NCI-H524 (cell line): ENCODE measurements at places on chromosomes 1 and 21.
A peak's percentile ranks its signal among the peaks of the same experiment; 100 is the strongest.

GRCh38 chr1:29975036-29975694, 738.8 kb downstream of the PTPRU start:
- no peak for DNase-seq

DNA sequence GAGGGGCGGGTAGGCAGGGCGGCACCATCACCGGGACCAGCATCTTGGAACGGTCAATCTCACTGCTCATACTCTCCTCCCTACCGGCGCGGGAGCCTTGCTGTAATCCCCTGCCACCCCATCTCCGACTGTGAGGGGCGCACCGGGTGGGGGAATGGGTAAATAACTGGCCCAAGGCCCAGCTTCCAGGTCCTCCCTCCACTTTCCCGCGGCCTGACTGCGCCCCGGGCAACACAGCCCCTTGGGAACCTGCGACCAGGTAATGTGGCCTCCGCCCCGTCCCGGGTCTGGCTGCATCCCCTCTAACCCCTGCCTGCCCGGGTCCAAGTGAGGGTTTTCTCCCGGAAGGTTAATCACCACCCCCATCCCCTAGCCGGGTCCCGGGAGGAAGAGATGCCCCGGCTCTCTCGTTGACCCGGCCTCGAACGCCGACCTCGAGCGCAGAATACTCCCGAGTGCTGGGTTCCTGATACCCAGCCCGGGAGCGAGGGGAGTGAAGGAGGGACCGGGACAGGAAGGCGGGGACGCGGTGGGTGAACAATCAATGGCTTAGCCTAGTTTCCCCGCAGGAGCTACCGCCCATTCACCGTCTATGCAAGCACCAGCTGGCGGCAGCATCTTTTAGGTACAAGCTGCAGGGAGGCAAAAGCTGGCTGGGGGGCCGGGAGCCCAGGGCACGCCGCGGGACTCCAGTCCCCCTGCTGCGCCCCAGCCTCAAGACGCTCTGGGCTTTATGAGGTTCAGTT, 5.9 kb upstream of the LHX9 start:
- peak; percentile 61 for DNase-seq

GRCh38 chr1:20259646-20260045, 31.0 kb upstream of the VWA5B1 start:
- no peak for DNase-seq

DNA sequence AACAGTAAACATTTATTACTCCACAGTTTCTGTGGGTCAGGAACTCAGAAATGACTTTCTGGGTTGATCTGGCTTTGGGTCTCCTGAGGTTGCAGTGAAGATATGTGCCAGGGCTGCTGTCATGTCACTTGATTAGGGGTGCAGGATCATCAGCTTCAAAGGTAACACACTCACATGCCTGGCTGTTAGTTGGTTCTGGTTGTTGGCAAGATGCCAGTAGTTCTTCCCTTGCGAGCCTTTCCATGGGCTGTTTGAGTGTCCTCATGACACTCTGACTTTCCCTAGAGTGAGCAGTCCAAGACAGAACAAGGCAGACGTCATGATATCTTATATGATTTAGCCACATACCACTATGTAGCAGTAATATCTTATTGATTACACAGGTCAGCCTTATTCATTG, 1.8 kb downstream of the SWT1 start:
- DNase-seq: no peak

DNA sequence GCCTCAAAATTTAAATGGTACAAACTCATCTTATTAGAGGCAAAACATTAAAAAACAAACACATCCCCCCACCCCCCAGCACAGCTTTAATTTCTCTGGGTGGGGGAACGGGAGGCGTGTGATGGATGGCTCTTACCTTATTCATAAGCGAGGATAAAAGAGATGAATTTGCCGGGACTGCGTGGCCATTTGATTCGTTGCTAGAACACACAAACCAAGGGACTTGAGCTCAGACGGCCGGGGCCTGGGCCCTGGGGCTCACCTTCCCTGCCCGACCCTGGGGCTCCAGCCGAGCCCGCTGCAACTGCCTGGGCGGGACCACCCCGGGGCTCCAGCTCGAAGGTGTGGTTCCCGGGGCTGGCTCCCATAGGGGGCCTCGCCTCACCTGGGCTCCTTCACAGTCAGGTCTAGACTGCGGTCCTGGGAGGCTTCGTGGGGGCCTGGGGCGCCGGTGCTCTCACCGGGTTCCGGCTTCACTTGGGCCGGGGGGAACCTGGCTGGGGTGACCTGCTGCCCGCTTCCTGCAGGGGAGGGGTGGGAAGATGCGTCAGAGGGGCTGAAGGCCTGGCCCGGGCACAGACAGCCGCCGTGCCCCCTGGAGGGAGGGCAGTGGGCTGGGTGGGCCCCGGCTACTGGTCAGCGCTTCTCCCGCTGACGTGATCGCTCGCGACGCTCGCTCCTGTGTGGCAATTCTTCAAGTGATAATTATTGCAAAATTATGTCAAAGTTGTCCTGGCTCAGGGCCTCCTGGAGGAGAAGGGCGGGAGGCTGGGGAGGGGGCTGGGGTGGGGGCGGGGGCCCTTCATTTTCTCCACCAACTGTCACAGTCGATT, 145.7 kb downstream of the CASZ1 start:
- DNase-seq: no peak

GRCh38 chr1:19844731-19845495, 29.8 kb upstream of the RNF186 start:
- DNase-seq: no peak

DNA sequence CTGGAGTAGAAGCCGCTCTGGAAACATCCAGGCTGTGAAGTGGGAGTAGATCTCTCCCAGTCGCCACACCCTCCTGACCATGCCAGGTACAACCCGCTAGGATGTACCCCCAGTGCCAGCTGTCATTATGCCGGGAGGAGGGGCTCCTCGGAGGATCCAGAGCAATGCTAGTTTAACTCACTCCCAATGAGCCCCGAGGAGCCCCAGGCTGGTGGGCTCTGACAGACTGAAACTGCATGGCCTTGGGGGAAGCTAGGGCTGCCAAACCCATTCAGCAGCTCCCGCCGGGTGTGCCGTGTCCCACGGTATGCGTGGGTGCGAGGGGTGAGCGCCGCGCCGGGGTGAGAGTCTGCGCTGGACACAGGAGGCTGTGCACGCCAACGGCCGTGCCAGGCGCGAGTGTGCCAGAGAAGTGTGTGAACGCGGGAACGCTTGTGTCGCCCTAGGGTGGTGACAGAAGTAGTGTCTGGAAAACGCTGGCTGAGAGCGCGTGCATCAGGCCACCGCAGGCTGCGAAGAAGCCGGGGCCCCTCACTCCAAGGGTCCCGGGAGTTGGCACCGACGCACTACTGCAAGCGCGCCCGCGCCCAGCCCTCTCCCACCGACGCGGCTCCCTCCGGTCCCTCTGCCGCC, 177.1 kb upstream of the EDN2 start:
- peak; percentile 74 for DNase-seq

DNA sequence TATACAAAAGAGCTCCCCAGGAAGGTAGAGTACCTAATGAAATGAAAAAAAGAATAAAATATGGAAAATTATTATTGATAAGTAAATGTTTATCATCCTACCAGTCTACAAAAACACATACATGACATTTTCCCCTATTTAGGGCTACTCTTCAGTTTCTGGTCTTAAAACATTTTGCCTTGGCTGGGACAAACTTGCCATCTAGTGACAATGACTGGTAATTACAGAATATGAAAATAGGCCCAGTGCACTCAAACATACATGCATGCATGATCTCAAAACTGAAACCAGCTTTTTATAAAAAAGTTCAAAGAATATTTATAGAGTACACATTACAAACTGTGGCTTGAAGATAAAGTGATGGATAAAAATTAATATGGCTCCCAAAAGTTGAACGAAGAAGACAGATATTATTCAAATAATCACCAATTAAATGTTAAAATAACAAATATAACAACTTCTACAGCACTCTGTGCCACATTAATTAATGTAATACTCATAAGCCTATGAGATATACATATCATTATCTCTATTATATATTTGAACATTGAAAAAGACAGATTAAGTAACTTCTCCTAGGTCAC, 10.5 kb upstream of the RNPC3 start:
- DNase-seq: peak; percentile 4

DNA sequence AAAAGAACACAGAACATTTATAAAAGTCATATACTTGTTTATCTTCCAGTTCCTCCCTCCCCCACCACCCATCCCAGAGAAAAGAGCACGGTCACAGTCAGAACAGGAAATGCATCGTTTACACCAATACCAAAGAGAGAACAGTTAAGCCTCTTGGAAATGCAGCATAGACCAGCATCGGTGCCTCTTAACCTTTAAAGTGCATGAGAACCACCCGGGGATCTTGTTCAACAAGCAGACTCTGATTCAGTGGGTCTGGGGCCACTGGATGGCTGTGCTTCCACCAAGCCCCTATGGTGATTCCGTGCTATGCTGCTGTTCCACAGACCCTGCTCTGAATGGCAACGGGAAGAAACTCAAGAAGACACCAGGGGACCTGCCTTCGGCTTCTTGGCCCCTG, 19.2 kb downstream of the FAM89A start:
- DNase-seq: no peak

GRCh38 chr21:46168238-46168637, 12.9 kb upstream of the FTCD start:
- DNase-seq: no peak

DNA sequence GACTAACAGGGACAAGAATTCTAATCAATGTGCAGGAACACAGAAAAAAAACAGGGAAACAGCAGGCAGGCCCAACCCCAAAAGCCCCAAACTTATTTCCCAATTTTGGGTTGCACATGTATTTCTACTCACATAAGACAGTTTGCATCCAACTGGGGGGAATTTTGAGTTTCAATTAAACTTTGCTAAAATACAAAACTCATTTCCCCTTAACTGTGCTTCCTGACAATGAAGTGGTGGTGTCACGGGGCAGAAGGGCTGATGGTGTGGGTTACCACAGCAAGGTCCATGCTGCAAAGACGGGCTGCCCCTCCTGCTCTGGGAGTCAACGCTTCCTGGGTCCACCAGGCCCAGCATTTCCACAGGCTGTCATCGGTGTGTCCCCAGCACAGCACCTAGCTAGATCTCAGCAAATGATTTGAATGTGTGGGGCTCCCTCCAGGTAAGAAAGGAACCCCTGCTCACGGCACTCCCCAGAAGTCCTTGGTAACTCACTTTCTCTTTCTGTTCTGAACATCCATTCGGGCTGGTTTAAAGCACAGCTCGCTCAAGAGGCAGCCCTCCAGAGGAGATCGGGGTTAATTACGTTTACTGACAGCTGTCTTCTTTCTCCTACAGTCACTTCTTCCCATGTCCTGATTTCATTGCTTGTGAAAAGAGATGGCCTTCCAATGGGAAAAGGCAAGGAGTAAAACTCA, 27.4 kb downstream of the HIVEP3 start:
- peak; percentile 35 for DNase-seq

- no peak for DNase-seq
These were observed 18.9 kb downstream of the VN1R5 start for GRCh38 chr1:247274605-247275256.

GRCh38 chr1:29640428-29640785, 404.1 kb downstream of the PTPRU start:
- DNase-seq: no peak

GRCh38 chr1:214506972-214507431, 44.4 kb downstream of the PTPN14 start:
- DNase-seq: peak; percentile 23

DNA sequence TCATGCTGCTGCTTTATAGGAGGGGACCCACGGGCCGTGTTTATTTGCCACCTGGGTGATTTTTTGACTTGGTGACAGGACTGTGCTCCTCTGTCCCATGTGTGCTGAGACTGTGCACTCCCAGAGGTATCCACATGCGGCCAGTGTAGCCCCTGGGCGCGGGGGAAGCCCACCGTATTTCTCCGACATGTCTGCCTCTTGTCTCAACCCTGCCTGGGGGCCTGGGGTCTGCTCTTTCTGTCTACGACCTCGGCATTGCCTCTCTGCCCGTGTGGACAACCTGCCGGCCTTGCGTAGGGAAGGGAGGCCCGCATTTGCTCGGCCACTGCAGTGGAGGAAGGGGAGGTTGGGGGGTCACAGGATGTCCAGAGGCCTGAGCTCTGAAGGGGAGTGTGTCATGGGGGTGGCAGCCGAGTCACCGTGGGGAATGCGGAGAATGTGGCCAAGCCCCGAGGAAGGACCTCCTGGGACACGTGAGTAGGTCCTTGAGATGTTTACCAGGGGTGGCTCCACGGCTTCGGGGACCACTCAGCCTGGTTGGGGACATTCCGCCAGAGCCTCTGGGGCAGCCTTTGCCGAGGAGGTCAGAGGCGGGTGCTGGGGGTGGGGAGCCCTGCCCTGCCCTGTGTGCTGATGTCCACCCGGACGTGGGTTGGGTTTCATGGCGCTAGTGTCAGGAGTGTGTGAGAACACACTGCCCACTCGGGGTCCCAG, 11.0 kb downstream of the PRKCZ start:
- no peak for DNase-seq

DNA sequence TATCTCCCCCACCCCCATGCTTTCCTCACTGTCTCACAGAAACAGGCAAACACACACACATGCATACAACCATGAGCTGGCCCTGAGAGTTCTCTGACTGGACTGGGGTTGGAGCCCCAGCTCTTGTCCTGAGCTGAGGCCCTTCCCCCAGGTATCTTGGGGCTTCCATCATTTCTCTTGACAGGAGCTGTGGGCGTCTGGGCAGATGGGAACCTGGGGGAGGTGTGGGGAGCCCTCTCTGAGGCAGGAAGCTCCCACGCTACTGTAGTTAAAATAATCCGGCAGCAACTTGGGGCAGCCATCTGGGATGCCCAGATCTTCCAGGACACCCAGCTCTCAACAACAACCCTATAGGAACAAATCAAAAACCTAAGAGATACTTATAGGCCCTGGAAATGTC, 2.7 kb upstream of the KIF21B start:
- DNase-seq: peak; percentile 22

DNA sequence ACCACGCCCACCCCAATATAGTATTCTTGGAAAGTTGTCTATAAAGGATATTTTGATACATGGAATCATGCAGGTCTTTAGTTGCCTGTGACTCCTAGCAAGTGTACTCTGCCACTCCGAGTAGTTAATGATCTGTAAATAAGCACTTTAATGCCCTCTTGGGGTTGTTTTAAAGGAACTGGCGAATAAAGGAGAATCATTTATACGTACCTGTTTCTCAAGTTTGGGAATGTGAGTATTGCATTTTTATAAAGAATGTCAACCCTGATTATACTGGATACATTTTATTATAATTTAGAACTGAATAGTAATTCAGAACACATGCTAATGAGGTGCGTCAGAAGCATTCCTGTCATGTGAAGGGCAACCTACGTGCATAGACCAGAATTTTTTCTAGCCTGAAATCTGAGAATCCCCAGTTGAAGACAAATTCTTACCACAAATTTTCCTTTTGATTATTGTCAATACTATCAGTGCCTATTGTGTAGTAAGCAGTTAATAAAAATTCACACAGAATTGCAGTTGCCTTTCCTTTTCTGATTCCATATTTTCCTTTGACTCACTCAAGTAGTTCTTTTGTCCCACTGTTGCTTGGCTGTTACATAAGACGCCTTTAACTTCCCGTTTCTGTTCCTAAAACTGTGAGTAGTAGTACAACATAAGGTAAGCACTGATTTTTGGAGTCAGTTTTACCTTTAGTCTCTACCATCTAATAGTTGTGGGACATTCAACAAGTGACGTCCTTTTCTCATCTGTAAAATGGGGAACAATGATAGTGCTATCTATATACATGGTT, 5.1 kb downstream of the AHCYL1 start:
- no peak for DNase-seq

GRCh38 chr1:202268032-202268431, 73.7 kb downstream of the UBE2T start:
- no peak for DNase-seq
